ENCODE measurements at places on chromosomes 13 and 19.
A peak's percentile ranks its signal among the peaks of the same experiment; 100 is the strongest.

- peaks cover under 1% of the 10 kb centered on the region for H3K4me1 ChIP-seq
- DNase-seq = no peak
- H3K36me3 ChIP-seq = no peaks in the 10 kb centered on the region
- H3K4me3 ChIP-seq = no peak overlapping the region
- H3K27ac ChIP-seq = no peak overlapping the region
Measured at GRCh38 chr19:947707-948539, 22.1 kb downstream of the ARID3A start.

- H3K4me3 ChIP-seq = no peak overlapping the region
- H3K4me1 ChIP-seq = no peaks in the 10 kb centered on the region
Measured at GRCh38 chr13:51780099-51780498, 23.9 kb downstream of the DHRS12 start.

DNA sequence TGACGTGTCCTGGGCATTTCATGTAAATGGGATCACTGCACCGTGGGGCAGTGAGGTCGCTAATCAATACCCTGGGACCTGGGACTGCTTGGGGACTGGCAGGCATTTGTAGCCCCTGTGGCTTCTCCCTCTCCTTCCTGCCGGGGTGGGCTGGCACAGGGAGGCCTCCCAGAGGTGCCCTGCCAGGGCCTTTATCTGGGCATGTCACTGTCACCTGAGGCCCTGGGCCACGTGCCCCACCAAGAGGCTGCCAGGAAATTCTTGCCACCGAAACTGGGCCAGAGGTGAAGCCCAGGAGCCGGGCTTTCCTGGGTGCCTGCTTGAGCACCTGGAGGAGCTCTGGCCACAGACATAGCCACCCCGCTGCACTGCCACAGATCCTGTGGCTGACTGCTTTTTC is 1.8 kb upstream of the NMRK2 start:
- H3K4me3 ChIP-seq = no peak overlapping the region
- H3K27ac ChIP-seq = no peak overlapping the region
- no peaks in the 10 kb centered on the region for H3K27me3 ChIP-seq
- DNase-seq = no peak
- H3K36me3 ChIP-seq = no peaks in the 10 kb centered on the region

GRCh38 chr13:73715114-73715910 is 418.9 kb downstream of the KLF12 start:
- peaks cover 43% of the 10 kb centered on the region for H3K4me1 ChIP-seq
- peak; percentile 69 for DNase-seq
- H3K27me3 ChIP-seq = no peaks in the 10 kb centered on the region
- H3K27ac ChIP-seq = peak overlapping the region; percentile 77
- peak overlapping the region; percentile 81 for H3K4me3 ChIP-seq
- peaks cover 11% of the 10 kb centered on the region for H3K36me3 ChIP-seq

DNA sequence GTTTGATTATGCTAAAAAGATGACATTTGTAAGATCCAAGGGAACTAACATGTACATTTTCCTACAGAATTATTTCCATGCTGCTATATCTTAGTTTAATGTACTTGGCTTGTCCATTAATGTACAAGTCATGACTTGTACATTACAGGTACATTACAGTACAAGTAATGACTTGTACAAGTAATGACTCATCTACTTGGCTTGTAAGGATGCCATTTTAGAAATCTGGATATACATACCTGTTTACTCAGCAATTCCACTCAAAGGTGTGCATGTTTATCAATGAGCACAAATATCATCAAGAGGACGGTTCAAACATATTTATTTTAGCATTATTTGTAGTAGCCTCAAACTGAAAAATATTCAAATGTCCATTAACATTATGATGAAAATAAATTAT is 87.0 kb upstream of the TRPC4 start:
- H3K27me3 ChIP-seq = no peaks in the 10 kb centered on the region
- no peak overlapping the region for H3K4me3 ChIP-seq
- H3K4me1 ChIP-seq = no peaks in the 10 kb centered on the region
- H3K36me3 ChIP-seq = no peaks in the 10 kb centered on the region

GRCh38 chr19:43462785-43463380 is 2.5 kb downstream of the LYPD3 start:
- H3K36me3 ChIP-seq = no peaks in the 10 kb centered on the region
- H3K27ac ChIP-seq = peak overlapping the region; percentile 80
- DNase-seq = no peak
- H3K4me1 ChIP-seq = peaks cover 21% of the 10 kb centered on the region

GRCh38 chr13:50236898-50237318 is 221.7 kb downstream of the KCNRG start:
- DNase-seq = peak; percentile 81
- peaks cover 67% of the 10 kb centered on the region for H3K4me1 ChIP-seq
- H3K4me3 ChIP-seq = peak overlapping the region; percentile 47
- H3K27ac ChIP-seq = peak overlapping the region; percentile 88
- H3K27me3 ChIP-seq = no peaks in the 10 kb centered on the region
- peaks cover 20% of the 10 kb centered on the region for H3K36me3 ChIP-seq

DNA sequence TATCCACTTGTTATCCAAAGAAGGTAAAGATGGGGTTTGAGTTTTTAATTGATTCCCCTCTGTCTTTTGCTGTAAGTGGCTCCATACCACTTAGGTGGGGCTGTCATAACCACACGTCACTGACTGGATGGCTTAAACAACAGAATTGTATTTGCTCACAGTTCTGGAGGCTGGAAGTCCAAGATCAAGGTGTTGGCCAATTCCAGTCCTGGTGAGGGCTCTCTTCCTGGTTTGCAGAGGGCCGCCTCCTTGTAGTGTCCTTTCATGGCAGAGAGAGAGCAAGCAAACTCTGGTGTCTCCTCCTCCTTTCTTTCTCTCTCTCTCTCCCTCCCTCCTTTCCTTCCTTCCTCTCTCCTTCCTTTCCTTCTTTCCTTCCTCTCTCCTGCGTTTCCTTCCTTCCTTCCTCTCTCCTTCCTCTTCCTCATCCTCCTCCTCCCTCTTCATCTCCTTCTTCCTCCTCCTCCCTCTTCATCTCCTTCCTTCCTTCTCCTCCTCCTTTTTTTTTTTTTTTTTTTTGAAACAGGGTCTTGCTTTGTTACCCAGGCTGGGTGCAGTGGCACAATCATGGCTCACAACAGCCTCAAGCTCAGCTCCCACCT is 140.6 kb upstream of the RNF113B start:
- H3K4me3 ChIP-seq = no peak overlapping the region
- DNase-seq = no peak

DNA sequence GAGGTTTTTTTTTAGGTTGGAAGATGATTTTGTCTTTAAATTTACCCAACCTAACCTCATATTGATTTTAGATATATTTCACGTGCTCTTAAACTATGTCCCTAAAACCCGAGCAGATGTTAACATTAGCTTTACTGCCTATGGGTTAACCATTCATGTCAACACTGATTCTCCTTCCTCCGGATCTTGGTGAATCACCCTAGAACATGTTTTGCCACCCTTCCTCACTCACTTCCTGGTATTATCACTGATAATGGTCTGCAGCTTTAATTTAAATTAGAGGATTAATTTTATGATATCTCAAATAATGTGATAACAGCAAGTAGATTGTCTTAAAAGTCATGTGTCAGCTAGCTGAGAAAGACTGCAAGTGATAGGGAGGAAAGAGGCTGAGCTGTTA is 31.9 kb downstream of the HTR2A start:
- no peak for DNase-seq
- no peak overlapping the region for H3K27ac ChIP-seq
- H3K36me3 ChIP-seq = no peaks in the 10 kb centered on the region
- no peak overlapping the region for H3K4me3 ChIP-seq

DNA sequence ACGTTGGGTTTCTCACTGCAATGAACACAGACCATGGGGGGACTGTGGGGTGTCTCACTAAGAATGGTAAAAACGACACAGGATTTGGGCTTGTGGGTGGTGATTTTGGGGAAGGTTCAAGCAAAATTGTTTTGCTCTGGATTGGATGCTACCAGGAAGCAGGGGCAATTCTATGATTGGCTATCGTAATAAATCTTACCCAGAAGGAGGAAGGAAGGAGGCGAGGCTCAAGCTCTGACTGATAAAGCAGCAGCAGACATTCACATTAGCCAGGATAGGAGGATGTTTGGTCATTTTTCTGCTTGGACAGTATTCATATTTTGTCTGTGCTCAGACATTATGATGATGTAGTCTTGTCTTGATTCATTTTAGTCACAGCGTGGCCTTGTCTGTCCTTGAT is 1.5 kb downstream of the ZNF576 start:
- peak overlapping the region; percentile 99 for H3K4me3 ChIP-seq
- H3K4me1 ChIP-seq = peaks cover 40% of the 10 kb centered on the region
- H3K27me3 ChIP-seq = no peaks in the 10 kb centered on the region
- H3K27ac ChIP-seq = peak overlapping the region; percentile 99
- no peak for DNase-seq
- H3K36me3 ChIP-seq = peaks cover 6% of the 10 kb centered on the region

- no peaks in the 10 kb centered on the region for H3K27me3 ChIP-seq
- H3K4me1 ChIP-seq = no peaks in the 10 kb centered on the region
- no peaks in the 10 kb centered on the region for H3K36me3 ChIP-seq
- no peak overlapping the region for H3K4me3 ChIP-seq
Measured at GRCh38 chr13:39699274-39699673, 43.8 kb downstream of the COG6 start.

DNA sequence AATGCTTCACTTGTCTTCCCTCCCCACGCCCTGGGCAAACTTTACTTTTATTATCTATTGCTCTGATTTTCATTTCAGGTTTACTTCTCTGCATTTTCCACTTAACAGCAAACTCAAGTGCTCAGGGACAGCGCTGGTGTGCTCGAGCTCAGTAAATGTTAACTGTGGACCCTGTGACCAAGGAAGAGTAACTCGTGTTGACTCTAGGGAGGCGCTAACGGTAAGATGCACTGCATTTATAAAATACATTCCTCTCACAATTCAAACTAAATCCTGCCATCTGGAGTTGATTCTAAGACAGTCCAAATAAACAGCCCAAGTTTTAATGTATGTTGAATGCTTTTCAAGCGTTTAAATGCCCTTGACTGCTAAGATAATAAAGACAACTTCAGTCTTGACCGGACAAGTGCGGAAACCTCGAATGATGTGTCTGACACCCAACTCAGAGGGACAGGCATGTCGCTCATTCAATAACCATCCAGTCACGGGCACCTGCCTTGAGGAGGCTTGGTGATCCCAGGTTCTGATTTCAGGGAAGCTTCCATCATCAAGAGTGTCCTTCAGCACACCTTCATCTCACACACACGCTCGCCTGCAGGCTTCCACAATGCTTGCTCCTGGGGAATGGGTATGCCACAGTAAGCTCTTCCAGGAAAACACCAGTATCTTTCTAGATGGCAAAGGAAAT is 93.2 kb downstream of the STK24 start:
- no peak for DNase-seq
- no peak overlapping the region for H3K27ac ChIP-seq
- H3K4me1 ChIP-seq = peaks cover 44% of the 10 kb centered on the region

GRCh38 chr19:44212866-44213346 is 574 bp downstream of the ZNF227 start:
- H3K36me3 ChIP-seq = peaks cover 32% of the 10 kb centered on the region
- H3K4me3 ChIP-seq = peak overlapping the region; percentile 87
- H3K4me1 ChIP-seq = peaks cover 31% of the 10 kb centered on the region
- peak overlapping the region; percentile 34 for H3K27ac ChIP-seq
- DNase-seq = no peak
- no peaks in the 10 kb centered on the region for H3K27me3 ChIP-seq

DNA sequence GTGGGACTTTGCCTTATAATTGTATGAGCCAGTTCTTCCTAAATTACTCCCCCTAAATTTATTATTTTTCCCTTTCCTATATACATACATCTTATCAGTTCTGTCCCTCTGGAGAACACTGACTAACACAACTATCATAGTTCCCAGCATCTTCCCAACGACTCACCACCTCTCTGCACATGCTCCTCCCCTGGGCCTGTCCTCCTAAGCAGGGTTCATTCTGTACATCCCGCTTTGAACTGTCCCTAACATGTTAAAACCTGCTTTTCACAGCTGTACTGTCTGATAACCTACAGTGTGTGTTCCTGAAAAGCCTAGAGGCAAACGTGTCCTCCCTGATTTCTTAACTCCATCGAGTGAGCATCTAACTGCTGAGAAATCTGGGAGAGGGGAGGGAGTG is 141.7 kb downstream of the EFNB2 start:
- H3K27me3 ChIP-seq = peaks cover 6% of the 10 kb centered on the region
- DNase-seq = no peak
- H3K4me1 ChIP-seq = no peaks in the 10 kb centered on the region
- no peak overlapping the region for H3K4me3 ChIP-seq
- no peak overlapping the region for H3K27ac ChIP-seq

DNA sequence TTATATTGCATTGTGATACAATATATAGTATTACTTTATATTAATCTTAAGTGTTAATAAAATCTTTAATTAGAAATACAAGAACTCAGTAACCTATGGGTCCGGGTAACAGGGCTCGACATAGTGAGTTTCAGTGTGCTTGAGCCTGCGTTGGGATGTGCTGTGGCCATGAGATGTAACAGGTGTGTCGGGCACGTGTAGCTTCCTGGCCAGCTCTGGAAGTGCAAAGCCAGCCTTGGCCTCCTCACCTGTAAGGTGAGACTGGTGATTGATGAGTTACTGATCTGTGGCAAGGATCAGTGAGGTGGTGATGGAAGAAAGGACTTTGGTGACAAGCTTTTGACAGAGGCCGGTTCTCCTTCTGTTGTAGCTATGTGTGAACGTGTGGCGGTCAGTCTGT is 19.2 kb downstream of the ATP4B start:
- H3K4me1 ChIP-seq = peaks cover 4% of the 10 kb centered on the region
- peaks cover 21% of the 10 kb centered on the region for H3K36me3 ChIP-seq
- DNase-seq = no peak
- H3K4me3 ChIP-seq = no peak overlapping the region
- no peaks in the 10 kb centered on the region for H3K27me3 ChIP-seq

Data from natural killer cell treated with Interleukin-12 subunit alpha and Interleukin-12 subunit beta and Interleukin-15 and Interleukin-18, amount 100 ng/mL, for 72 hours (primary cell).